IPS DF 19.7 (cell line): ENCODE measurements at places on chromosomes 12 and 14.

DNA sequence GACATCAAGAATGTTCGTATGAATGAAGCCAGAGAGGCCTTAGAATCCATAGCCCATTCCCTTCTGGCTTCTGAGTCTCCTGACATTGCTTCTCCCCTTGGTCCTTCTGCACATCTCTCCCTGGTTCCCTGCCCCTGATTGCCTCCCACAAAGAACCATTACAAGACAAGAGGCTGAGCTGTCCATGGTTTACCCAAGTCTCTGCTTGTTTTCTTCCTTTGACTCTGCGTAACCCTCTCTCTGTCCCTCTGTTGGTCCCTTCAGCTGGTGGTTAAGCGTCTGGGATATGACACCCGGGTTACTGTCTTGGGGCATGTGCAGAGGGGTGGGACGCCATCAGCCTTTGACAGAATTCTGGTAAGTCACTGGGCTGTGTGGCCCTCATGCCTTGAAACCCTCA, 15.9 kb downstream of the PFKM start:
- DNase-seq, result no peak

GRCh38 chr14:67285876-67286452, 44.7 kb downstream of the PALS1 start:
- DNase-seq, result no peak

DNA sequence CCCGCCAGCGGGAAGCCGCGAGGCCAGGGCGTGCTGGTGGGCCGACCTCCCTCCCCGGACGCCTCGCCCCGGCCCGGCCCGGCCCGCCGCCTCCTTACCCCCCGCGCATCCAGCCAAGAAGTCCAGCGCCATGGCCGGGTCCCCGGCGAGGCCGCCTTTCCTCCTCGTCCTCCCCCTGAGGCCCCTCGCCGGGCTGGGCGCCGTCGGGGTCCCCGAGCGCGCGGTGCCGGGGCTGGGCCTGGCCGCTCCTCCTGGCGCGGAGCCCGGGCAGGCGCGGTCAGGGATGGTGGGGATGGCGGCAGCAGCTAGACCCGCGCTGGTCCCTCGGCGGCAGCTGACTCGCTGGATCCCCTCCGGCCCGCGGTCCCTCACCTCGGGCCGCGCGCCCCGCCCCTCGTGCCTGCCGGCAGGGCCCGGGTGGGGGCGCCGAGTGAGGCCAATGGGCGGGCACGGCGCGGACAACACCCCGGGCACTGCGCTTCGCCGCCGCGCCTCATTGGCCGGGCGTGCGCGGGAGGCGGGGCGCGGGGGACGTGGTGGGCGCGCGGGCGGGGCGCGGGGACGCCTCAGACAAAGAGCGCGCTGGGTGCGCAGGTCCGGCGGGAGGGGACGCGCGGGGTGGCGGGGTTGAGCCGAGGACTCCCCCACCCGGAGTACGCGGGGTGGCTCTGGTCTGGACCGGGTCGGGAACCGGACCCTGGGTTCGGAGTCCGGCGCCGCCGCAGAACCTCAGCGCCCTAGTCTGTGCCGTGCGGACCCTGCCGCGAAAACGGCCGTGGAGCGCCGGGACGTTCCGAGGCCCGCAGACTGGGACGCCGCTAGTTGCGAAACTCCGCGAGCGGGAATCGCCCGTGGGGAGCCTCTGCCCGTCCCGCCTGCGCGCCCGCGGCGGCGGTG, at the start of gene SLC25A29:
Gene SLC25A29, minus strand, starts transcription at position 344 of the 897 bp plus-strand sequence. Its CDS starts 212 bp downstream, at position 132.
- DNase-seq, result no peak

DNA sequence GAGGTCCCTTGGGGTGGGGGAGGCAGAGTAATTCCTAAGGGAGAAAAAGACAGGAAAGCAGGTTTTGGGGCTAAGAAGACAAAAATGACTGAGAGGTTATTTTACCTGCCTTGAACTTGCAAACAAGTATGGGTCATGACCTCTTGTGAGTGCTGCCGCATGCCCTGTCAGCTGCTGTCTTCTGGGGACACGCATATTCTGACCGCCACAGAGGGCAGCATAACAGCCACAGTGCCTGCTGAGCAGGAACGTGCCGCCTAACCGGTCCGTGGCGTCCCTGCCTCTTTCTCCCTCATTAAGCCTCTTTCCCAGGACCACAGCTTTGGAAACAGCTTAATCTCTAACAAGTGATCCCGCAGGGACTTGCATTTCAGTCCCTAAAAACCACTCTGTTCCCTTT, 51.3 kb upstream of the KCNA1 start:
- no peak for DNase-seq

GRCh38 chr12:110165540-110166159, 41.5 kb downstream of the IFT81 start:
- peak; percentile 47 for DNase-seq

- no peak for DNase-seq
These were observed 1.0 kb downstream of the ITFG2 start for GRCh38 chr12:2813214-2814185.

DNA sequence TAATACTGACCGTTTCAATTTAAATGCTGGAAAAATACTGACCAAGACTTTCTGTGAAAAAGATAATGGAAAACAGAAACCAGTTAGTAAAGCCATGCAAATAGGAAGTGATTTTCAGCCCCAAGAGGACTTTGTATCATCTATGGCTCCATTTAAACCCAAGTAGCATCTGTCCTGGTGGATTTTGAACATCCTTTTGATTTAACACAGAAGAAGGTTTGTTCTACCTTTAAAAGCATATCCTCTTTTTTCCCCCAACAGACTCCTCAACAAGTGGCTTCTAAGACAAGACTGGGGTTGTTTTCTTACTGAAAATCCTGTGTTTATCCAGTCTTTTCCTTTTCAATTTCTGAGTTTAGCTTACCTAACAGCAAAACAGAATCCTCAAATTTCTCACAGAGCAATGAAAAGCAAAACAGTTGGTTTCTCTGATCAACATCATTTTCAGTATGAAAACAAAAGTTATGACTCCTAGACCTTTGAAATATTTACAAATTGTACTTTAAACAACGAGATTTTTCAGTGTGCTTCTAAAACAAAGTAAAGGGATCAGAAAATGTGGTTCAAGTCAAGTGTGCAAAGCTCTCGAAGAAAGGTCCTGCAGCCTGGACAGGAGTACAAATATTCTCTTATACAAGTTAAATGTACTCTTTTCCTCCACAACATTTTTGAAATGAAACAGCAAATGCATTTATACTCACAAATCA, 2.9 kb downstream of the PHLDA1 start:
- DNase-seq, result no peak

GRCh38 chr12:64270411-64270810, 48.3 kb upstream of the KICS2 start:
- DNase-seq, result no peak

GRCh38 chr12:87952850-87953249, 76.4 kb downstream of the C12orf50 start:
- DNase-seq, result no peak

- no peak for DNase-seq
These were observed 76.9 kb upstream of the OTX2 start for GRCh38 chr14:56887216-56887615.

DNA sequence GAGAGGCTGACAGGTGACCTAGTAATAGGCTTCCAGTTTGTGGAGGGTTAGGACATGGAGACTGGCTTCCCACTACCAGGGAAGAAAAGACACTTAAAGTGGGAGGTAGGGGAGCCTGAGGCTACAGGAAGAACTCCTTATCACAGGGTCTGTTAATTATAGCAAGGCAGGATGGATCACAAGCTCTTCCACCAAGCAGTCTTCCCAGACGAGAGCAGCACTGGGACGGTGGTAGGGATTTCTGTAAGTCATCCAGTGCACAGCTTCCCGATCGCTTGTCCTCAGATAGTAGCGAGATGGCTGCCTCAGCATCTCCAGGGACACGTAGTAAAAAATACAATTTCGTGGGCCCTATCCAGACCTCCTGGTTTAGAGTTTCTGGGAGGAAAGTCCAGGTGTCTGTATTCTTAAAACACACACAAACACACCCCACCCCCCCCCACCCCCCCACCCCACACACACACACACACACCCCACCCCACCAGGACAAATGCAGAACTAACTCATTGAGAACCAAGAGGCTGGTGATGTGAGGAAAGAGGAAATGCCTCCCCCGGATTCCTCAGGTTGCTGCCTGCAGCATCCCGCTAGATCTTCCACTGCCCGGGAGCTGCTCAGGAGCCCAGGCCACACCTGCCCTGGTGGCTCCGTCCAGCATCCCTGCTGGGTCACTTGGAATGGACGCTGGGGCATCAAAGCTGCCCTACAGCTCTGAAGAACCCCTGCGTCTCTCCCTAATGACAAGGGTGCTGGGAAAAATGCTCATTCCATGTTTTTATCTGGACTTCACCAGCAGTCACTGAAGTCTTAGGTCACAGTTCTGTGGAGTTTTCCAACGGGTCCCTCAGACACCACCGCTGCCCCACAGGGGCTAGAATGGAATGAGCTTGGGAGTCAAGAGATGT, 307.2 kb downstream of the CACNA1C start:
- no peak for DNase-seq

GRCh38 chr12:95857156-95857555, 1.6 kb upstream of the SNRPF start:
- DNase-seq, result peak; percentile 45

DNA sequence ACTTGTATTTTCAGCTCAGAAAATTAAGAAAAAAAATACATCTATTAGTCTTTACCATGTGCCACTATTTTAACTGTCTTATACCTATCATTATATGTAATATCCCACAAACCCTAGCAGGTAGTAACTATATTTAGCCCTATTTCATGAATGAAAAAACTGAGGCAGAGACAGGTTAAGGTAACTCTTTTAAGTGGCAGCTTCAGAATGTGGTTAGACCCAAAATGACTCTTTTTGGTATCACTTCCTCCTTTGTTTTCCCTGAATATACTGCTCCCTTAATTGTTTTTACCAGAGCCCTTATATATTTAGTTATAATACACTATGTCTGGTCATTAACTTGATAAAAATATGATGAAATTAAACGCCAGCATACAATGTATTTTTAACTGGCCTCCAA, 235.6 kb upstream of the RPL10L start:
- DNase-seq, result no peak

GRCh38 chr12:11664101-11664500, 14.6 kb downstream of the ETV6 start:
- no peak for DNase-seq

DNA sequence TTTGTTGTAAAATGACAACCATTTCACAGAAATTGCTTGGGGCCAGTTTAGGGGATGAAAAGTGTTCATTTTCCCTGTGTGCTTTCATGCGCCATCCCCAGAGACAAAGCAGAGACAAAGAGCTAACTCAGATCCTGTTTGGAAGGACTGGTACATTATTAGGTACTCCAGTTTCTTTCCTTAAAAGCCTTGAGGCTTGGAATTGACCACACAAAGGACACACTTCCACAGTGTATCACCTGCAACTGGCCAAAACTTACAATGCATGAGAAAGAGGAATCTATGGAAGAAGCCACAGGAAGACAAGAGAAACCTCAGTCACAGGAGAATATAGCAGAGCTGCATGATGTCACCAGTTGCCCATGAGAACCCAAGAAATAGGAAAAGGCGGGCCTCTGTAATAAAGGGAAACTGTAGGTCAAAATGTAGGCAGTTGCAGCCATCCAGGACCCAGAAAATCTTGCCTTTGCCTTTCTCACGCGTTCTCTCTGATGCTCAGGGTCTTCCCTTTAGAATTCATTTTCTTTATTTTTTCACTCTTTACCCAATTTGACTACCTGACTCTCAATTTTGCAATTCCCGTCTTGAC, 339.0 kb downstream of the RMST start:
- DNase-seq, result no peak

DNA sequence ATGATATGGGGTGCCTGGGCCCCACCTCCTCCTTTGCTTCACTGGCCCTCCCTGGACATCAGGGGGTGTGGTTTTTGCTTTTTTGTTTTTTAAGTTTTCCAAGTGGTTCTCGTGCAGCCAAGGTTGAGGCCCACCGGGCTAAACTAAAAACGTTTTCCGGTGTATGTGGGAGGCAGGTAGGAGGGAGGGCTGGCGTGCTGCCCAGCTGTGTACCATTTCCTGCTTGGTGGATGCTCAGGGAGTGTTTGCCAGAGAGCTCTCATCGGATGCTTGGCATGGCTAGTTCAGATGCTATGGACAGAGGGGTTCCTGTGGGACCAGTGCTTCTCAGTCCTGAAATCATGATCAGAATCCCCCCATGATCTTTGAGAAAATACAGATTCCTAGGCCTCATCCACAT, 246.4 kb downstream of the CACNA1C start:
- DNase-seq, result no peak

DNA sequence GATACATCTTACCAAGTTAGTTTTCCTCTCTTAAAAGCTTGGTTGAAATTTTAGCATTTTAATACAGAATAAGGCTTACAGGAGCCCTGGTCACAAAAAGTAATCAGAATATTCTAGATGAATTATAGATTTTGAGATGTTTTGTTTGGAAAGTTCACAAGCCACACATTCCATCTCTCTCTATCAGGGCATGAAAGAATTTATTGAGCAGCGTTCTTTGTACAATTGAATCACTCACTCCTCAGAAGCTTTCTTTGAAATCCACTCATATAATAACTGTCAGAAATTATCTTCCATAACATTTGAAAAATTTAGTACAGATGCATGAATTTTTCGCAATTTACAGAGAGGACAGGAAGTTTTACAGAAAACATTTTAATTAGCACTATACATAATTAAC, 938.6 kb upstream of the MDGA2 start:
- DNase-seq, result no peak

GRCh38 chr12:9794484-9795093, 32.7 kb upstream of the KLRF1 start:
- no peak for DNase-seq

DNA sequence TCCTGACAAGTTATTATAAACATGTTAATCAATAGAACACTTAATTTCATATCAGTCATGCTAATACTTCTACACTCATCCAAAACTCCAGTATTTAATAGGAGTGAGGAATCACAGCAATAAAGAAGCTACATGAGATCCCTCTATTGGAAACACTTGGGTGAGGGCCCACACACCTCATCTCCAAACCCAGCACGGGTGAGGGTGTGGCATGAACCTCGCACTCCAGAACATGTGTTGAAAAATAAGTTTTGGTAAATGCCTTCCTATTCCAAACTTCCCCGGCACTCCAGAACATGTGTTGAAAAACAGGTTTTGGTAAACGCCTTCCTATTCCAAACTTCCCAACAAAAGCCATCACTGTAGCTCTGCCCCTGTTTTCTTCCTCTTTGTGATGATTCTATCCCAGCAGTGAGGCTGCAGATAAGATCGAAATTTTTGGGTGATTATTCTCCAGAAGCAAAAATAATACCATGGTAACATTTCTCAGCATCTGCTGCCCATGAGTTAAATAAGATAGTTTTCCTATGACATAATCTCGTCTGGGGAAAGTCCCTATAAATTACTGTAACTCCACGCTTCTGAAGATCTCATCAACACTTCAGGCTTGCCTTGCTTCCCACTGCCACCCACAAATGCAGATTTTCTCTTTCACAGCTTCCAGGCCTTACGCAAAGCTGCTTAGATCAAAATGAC, 24.4 kb upstream of the PTPRB start:
- DNase-seq, result no peak

- no peak for DNase-seq
These were observed 7.6 kb downstream of the RXYLT1 start for GRCh38 chr12:63787306-63787705.

DNA sequence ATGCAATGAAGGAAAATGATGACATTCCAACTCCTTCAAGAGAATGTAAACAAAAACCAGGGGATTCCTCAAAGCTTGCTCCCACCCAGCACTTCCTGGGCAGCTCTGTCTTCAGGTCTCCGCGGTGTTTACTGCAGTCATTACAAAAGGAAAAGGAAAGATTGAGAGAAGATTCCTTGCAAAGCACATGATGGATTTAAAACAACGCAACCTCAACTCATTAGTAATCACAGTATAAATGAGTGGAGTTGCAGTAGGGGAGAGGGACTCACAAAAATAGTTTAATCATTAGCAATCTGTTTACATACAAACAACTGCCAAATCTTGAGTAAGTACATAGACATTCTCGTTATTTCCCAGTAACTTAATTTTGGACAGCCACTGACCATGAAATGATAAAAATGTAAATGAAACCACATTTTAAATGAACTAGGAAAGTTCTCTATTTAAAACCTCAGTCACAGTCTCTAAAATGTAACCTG, 49.7 kb upstream of the OVCH1 start:
- no peak for DNase-seq
